G401 (cell line): ENCODE measurements at places on chromosomes 7 and 10. TPM values are rescaled to one million over a fixed set of nuclear protein-coding genes. Genes with fewer than 3 reads are reported as not detected.

Gene LIPM
- total RNA-seq = not detected in 2 replicates

- DNase-seq = no peak
These were observed 7.1 kb downstream of the UBE2D1 start for GRCh38 chr10:58341947-58342346.

Gene BHLHA15
- 0.37 TPM in 1 of 2 replicates, not detected in the other for total RNA-seq

DNA sequence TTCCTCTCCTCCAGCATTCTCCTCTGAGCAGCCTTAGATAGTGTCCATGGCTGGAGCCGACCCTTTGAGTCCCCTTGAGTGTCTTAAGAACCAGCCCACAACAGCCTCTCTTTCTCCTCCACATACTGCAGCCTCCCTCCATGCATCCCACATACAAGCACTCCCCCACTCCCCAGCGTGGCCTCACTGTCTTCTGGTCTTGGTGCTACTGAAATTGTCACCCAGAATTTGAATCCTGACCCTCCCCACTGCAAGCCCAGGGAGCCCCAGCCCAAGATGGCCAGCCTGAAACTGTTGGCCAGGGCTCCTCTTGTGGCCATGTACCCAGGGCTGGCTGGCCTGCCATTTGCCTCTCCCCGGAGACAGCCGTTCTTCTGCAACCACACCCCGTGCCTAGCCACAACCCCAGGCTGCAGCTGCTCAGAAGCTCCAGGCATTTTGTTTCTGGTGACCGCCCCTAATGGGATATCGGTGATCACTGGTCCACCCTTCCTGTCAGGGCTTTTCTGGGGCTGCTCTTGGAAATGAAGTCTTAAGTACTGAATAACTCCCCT is 18.8 kb upstream of the SH2D4B start:
- no peak for DNase-seq

GRCh38 chr7:24361001-24361400 is 77.0 kb downstream of the NPY start:
- DNase-seq = no peak

DNA sequence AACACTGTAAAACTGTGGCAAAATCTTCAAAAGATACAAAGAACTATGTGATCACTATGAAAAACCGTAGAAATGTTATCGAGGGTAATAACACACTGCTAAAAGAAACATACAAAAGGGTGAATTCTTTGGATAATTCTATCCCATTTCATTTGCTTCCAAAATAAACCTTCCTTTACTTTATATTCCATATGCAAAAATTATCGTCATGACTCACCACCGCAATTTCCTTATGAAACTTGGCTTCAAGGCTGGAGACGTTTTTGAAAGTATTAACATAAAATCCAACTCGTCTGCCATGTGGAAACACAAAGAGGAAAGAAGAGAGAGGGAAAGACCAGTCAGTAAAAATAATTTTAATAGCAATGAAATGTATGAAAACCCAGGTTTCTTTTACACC is 165.2 kb downstream of the AMPH start:
- DNase-seq = no peak

DNA sequence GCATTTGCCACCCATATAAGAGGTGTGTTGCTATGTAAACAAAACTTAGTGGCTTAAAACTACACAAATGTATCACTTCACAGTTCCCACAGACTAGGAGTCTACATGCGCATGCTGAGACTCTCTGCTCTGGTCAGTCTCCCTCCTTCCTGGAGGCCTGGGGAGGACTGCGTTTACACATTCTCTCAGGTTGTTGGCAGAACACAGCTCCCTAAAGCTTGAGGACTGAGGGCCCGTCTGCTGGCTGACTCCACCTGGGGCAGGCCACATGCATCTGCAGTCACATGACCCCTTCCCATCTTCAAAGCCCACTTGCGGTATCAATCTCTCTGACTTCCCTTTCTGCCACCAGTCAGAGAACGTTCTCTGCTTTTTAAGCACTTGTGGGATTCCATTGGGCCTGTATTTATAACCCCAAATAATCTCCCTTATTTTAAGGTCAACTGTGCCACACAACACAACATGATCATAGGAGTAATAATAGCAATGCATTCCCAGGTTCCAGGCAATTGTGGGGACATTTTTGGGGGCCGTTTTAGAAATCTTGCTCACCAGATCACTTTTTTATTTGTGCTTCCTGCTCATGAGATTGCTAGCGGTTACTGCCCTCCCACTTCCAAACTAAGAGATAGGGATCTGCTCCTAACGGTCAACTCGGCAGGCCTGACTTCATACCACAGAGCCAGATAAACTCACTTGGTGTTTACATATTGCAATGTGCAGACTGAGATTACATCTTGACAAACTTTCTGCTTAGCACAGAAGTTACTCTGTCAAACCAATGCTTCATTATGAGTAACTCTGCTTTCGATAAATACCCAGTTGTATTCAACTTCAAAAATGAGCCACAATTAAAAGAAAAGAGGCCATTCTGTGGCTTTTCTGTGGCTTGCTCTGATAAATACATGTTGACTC is 96.3 kb downstream of the ALOX5 start:
- DNase-seq = no peak

DNA sequence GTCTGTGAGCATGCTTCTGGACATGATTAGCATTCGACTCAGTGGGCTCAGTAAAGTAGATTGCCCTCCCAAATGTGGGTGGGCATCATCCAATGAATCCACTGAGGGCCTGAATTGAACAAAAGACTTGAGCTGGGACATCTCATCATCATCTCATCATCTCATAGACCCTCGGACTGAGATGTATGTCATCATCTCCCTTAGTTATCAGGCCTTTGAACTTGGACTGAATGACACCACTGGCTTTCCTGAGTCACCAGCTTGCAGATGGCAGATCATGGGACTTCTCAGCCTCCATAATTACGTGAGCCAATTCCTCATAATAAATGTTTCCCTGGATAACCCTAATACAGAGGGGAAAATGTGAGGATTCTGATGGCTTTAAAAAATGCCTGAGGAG is 128.3 kb upstream of the LSM8 start:
- DNase-seq = no peak

Gene CAV1
- total RNA-seq = not detected in 2 replicates

DNA sequence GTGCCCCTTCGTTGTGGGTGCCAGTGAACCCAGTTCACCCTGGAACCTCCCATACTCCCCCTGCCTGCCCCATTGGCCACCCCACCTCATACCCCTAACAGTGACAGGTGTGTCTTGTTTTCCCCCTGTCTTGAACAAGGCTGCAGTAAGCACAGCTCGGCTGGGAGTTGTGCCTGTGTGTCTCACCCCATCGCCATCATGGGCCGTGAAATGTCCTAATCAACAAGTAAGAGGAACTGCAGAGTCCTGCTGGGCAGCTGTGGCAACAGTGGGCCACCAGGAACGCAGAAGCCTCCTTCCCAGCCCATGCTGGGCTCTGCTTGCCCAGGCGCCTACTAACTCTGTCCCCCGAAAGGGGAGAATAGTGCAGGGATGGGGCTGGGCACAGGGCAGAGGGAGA is 91.6 kb downstream of the C10orf105 start:
- DNase-seq = no peak

DNA sequence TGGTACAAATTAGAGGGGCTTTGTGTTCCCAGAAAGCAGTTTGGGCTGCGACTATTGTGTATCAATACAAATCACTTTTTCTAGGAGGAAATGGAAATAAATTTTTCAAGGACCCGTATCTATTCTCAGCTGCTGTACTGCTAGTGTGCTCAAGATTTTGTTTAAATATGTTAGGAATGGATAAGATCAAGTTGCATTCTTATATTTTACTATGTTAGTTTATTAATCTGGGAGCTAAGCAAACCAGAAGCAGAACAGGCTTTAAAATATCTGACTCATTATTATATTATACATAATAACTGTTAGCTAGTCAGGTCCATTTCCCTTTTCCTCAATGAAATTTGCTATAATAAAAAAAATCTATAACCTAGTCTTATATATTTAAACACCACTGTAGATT is 11.1 kb upstream of the GLCCI1 start:
- DNase-seq = no peak

Gene GPR85
- not detected in 2 replicates for total RNA-seq

- DNase-seq = no peak
These were observed 84.9 kb upstream of the AGK start for GRCh38 chr7:141466151-141466904.

Gene SIRT1
- 14.8 and 27.2 TPM in 2 replicates for total RNA-seq

Gene SKAP2
- 3.0 and 16.2 TPM in 2 replicates for total RNA-seq
